ENCODE measurements at places on chromosomes 16 and 17. TPM values are rescaled to one million over a fixed set of nuclear protein-coding genes. Genes with fewer than 3 reads are reported as not detected.

The CRAMP1 gene
- 6.4 TPM for total RNA-seq

The TLCD2 gene
- 7.3 TPM for total RNA-seq

The UBE2Z gene
- total RNA-seq: 23.8 TPM

The NTN3 gene
- total RNA-seq: 2.3 TPM

The LDAF1 gene
- total RNA-seq: 2.4 TPM

The TAF15 gene
- total RNA-seq: 68.9 TPM

The ARHGAP23 gene
- 6.4 TPM for total RNA-seq

The FBXW10B gene
- 0.59 TPM for total RNA-seq

The CDK3 gene
- total RNA-seq: 6.3 TPM

The LGALS9C gene
- not detected for total RNA-seq

The PPL gene
- total RNA-seq: 26.0 TPM

DNA sequence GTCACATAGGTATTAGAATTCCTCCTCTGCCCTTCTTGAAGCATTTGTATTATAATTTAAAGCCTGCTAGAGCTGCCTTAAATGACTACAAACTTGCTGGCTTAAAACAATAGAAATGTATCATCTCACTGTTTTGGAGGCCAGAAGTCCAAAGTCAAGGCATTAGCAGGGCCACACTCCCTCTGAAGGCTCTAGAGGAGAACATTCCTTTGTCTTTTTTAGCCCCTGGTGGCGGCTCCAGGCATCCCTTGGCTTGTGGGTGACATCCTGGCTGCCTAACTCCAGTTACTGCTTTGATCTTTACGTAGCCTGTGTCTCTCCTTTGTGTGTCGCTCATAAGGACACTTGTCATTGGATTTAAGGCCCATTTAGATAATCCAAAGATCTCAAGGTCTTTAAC, 186.6 kb upstream of the SALL1 start:
- H3K4me1 ChIP-seq: no peaks in the 10 kb centered on the region
- no peaks in the 10 kb centered on the region for H3K27me3 ChIP-seq
- no peak overlapping the region for H3K27ac ChIP-seq
- no peak for DNase-seq

GRCh38 chr16:51538707-51539498, 387.8 kb upstream of the SALL1 start:
- DNase-seq: no peak
- no peaks in the 10 kb centered on the region for H3K36me3 ChIP-seq

DNA sequence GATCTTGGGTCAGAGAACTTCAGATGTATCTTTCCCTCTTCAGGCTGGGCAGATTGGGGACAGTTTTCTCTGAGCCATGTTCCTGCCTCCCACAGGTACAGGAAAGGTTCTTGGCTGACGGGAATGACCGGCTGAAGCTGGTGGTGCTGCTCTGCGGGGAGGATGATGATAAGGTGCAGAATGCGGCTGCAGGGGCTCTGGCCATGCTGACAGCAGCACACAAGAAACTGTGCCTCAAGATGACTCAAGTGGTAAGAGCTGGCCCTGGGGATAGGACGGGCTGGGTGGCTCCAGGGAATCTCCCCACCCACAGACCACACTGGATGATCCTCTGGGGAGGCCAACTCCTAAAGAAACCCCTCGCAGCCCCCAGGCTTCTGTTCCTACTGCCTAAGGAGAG, 10.9 kb downstream of the SLC35G3 start:
- H3K36me3 ChIP-seq: no peaks in the 10 kb centered on the region
- H3K27ac ChIP-seq: no peak overlapping the region
- DNase-seq: no peak
- H3K4me3 ChIP-seq: no peak overlapping the region
- H3K27me3 ChIP-seq: no peaks in the 10 kb centered on the region
- H3K4me1 ChIP-seq: no peaks in the 10 kb centered on the region

GRCh38 chr16:4372001-4372577, 441 bp downstream of the VASN start:
- no peaks in the 10 kb centered on the region for H3K36me3 ChIP-seq
- no peak for DNase-seq
- no peaks in the 10 kb centered on the region for H3K27me3 ChIP-seq
- peak overlapping the region; percentile 90 for H3K4me3 ChIP-seq
- peak overlapping the region; percentile 87 for H3K27ac ChIP-seq

- peaks cover 12% of the 10 kb centered on the region for H3K36me3 ChIP-seq
- H3K4me1 ChIP-seq: peaks cover 23% of the 10 kb centered on the region
- H3K27me3 ChIP-seq: no peaks in the 10 kb centered on the region
- DNase-seq: no peak
- no peak overlapping the region for H3K27ac ChIP-seq
Observed at GRCh38 chr17:40645943-40646342, 1.7 kb downstream of the SMARCE1 start.

GRCh38 chr16:23712976-23713375, at the start of gene ERN2:
ERN2 (minus strand) TSS chr16:23713222; CDS start chr16:23713187, 35 bp downstream.
- H3K4me3 ChIP-seq: no peak within 1 kb of the TSS
- DNase-seq: no peak
- no peak within 1 kb of the TSS for H3K27ac ChIP-seq
- H3K36me3 ChIP-seq: no peaks in the 10 kb centered on the region
- no peaks in the 10 kb centered on the region for H3K4me1 ChIP-seq

DNA sequence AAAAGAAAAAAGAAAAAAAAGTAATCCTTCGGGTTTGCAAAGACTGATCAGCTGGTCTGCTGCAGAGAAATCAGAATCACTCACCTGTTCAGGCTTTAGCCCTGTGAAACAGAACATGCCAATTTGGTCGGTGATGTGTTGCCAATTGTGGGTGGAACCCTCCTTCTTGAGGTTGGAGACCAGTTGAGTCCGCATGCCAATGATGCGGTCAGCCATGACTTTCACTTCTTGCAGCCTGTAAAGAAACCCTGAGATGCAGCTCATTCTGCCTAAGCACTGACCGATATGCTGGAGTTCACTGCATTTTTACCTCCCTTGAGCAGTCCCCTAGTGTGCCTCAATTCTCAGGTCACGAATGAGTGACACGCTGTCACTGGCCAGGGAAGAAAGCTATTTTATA, 24.8 kb upstream of the SLC38A7 start:
- H3K27me3 ChIP-seq: no peaks in the 10 kb centered on the region
- peaks cover 53% of the 10 kb centered on the region for H3K36me3 ChIP-seq
- no peak overlapping the region for H3K27ac ChIP-seq
- DNase-seq: no peak
- peaks cover 10% of the 10 kb centered on the region for H3K4me1 ChIP-seq

DNA sequence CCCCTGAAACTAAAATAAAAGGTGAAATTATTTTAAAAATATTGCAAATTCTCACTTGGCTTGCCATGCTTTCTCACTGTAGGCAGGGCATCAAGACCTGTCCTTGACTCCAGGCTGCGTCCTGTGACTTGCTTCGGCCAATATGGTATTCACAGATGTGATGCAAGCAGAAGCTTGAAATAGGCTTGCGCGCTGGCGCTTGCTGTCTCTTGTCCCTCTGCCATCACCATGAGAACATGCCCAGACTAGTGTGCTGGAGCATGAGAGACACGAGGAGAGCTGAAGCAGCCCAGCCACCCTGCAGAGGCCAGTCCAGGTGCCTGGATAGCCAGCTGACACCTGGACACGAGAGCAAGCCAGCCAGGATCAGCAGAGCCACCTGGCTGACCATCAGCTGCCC, 21.8 kb upstream of the ZKSCAN2 start:
- H3K36me3 ChIP-seq: no peaks in the 10 kb centered on the region
- no peaks in the 10 kb centered on the region for H3K27me3 ChIP-seq
- H3K4me3 ChIP-seq: no peak overlapping the region
- no peaks in the 10 kb centered on the region for H3K4me1 ChIP-seq

- H3K27ac ChIP-seq: peak overlapping the region; percentile 53
- no peaks in the 10 kb centered on the region for H3K27me3 ChIP-seq
- H3K4me3 ChIP-seq: no peak overlapping the region
- peak; percentile 94 for DNase-seq
- no peaks in the 10 kb centered on the region for H3K36me3 ChIP-seq
Observed at GRCh38 chr17:49739641-49740271, 24.2 kb downstream of the FAM117A start.

DNA sequence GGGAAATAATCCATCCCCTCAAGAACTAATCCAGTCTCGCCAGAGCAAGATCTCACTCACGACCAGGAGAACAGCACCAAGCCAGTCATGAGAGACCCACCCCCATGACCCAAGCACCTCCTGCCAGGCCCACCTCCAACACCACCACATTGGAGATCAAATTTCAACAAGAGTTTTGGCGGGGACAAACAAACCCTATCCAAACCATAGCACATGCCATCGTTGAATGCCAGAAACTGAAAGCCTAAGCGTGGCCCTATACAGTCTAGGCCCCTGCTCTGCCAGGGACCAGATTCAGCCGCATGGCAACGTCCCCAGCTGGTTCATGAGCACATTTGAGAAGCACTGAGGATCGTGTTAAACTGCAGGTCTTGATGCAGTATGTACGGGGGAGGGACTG, 57.3 kb downstream of the AXIN2 start:
- no peaks in the 10 kb centered on the region for H3K27me3 ChIP-seq
- no peak overlapping the region for H3K27ac ChIP-seq
- no peaks in the 10 kb centered on the region for H3K4me1 ChIP-seq
- no peak for DNase-seq

DNA sequence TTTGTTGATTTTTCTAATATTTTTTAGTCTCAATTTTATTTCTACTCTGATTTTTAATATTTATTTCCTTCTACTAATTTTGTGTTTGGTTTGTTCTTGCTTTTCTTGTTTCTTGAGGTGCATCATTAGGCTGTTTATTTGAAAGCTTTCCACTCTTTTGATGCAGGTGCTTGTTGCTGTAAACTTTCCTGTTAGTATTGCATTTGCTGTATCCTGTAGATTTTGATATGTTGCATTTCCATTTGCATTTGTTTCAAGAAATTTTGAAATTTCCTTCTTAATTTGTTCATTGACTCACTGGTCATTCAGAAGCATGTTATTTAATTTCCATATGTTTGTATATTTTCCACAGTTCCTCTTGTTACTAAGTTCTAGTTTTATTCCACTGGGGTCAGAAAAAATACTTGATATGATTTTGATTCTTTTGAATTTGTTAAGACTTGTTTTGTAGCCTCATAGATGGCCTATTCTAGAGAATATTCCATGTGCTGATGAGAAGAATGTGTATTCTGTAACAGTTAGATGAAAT, 43.1 kb upstream of the NACA2 start:
- H3K27me3 ChIP-seq: no peaks in the 10 kb centered on the region
- no peak overlapping the region for H3K4me3 ChIP-seq
- H3K36me3 ChIP-seq: no peaks in the 10 kb centered on the region
- H3K27ac ChIP-seq: no peak overlapping the region
- H3K4me1 ChIP-seq: no peaks in the 10 kb centered on the region

- H3K36me3 ChIP-seq: peaks cover 12% of the 10 kb centered on the region
- H3K27ac ChIP-seq: no peak overlapping the region
- no peak for DNase-seq
- H3K27me3 ChIP-seq: no peaks in the 10 kb centered on the region
- H3K4me3 ChIP-seq: no peak overlapping the region
Observed at GRCh38 chr16:3961449-3961849, 80.9 kb upstream of the CREBBP start.

DNA sequence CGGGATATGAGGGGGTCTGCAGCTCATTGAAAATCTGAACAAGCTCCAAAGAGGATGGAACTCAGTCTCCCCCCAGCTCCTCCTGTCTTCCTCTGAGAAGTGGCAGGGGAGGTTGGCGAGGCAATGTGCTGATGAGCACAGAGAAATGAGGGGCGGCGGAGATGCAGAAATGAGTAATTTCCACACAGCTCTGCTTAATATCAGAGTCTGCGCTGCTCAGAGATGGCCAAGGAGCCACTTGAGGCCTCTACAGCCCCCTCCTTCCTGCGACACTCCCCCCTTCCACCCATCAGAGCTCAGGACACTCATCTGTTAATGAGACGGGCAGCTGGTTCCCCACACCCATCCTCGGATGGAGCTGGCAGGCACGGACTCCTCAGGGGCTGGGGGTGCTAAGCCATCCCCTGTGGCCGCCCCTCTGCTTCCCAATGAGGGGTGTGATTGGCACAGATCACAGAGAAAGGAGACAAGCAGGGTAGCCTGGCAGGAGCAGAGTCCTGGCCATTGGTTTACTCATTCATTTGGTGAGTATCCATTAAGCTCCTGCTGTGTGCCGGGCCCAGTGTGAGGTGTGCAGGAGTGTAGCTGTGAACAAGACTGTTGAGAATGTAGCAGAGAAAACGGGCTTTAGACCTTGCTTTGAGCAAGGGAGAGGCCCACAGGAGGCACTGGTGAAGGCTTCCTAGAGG, 12.7 kb upstream of the CRHR1 start:
- H3K36me3 ChIP-seq: no peaks in the 10 kb centered on the region
- no peak overlapping the region for H3K4me3 ChIP-seq
- no peak overlapping the region for H3K27ac ChIP-seq
- DNase-seq: no peak
- no peaks in the 10 kb centered on the region for H3K27me3 ChIP-seq
- no peaks in the 10 kb centered on the region for H3K4me1 ChIP-seq

- H3K4me3 ChIP-seq: no peak overlapping the region
- H3K27me3 ChIP-seq: no peaks in the 10 kb centered on the region
- no peaks in the 10 kb centered on the region for H3K4me1 ChIP-seq
- no peaks in the 10 kb centered on the region for H3K36me3 ChIP-seq
- peak overlapping the region; percentile 85 for H3K27ac ChIP-seq
Observed at GRCh38 chr17:58334256-58334655, 5.7 kb upstream of the TSPOAP1 start.

- peak overlapping the region; percentile 78 for H3K27ac ChIP-seq
- peak overlapping the region; percentile 94 for H3K4me3 ChIP-seq
- H3K36me3 ChIP-seq: no peaks in the 10 kb centered on the region
Observed at GRCh38 chr17:76353004-76353598, 615 bp downstream of the PRPSAP1 start.

DNA sequence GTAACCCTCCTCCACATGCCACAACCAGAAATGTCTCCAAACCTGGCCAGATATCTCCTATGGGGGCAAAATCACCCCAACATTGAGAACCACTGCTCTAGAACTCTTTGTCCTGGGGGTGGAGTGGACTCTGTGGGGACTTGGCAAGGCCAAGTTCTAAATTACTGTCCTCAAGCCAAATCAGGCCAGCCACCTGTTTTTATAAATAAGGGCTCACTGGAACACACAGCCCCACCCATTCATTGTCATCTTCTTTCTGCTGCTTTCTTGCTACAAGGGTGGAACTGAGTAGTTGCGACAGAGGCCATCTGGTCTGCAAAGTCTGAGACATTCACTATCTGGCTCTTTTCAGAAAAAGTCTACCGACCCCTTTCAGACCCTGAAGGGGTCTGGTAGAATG, 26.8 kb upstream of the TMEM220 start:
- peak overlapping the region; percentile 87 for H3K27ac ChIP-seq
- no peaks in the 10 kb centered on the region for H3K27me3 ChIP-seq
- no peak for DNase-seq
- H3K4me3 ChIP-seq: no peak overlapping the region
- H3K4me1 ChIP-seq: peaks cover 44% of the 10 kb centered on the region

DNA sequence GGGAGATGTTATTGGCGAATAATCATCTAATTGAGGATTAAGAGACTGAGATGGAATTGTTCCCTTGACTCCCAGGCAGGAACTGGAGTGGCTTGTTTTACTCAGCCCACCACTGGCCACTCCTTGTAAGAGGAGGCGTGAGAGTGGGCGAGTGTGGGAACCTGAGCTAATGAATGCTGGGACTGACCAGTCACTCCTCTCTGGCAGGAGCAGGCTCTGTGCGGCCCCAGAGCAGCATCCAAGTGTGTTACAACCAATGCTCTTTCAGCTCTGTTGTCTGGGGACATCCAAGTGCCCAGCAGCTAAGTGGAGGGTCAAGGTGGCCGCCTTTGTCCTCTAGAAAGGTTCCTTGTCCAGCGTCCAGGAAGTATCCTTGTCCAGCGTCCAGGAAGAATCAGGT, 739.9 kb downstream of the CDH8 start:
- H3K27me3 ChIP-seq: no peaks in the 10 kb centered on the region
- H3K4me3 ChIP-seq: no peak overlapping the region
- H3K4me1 ChIP-seq: no peaks in the 10 kb centered on the region
- DNase-seq: no peak
- H3K36me3 ChIP-seq: no peaks in the 10 kb centered on the region

- no peak for DNase-seq
- no peaks in the 10 kb centered on the region for H3K36me3 ChIP-seq
- no peaks in the 10 kb centered on the region for H3K27me3 ChIP-seq
- H3K4me3 ChIP-seq: no peak overlapping the region
- no peaks in the 10 kb centered on the region for H3K4me1 ChIP-seq
Observed at GRCh38 chr17:77666881-77667395, 291.6 kb upstream of the TNRC6C start.
